ENCODE measurements at places on chromosomes 5 and 9.

DNA sequence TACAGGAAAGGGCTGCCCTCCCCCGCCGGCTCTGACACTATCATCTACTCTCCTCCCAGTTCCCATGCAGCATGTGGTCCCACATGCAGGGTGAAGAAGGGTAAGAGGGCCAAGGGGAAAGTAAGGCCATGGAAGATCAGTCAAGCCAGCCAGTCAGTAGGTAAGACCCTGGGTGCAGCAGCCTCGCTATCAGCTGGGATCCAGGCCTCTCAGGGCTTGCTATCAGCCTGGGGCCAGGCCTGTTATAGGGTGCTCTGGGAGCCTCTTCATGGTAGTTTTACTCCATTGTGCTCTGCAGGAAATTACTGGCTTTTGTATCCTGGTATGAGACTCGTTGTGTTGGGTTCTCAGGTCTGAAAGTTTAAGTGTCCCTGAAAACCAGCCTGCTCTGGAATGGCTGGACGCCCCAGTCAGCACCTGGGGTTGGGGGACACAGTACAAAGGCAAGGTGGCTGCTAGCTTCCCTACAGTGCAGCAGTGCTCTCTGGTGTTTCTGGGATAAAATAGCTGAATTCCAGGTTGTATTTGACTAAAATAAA, 21.4 kb downstream of the SLC22A4 start:
- no peak for DNase-seq

DNA sequence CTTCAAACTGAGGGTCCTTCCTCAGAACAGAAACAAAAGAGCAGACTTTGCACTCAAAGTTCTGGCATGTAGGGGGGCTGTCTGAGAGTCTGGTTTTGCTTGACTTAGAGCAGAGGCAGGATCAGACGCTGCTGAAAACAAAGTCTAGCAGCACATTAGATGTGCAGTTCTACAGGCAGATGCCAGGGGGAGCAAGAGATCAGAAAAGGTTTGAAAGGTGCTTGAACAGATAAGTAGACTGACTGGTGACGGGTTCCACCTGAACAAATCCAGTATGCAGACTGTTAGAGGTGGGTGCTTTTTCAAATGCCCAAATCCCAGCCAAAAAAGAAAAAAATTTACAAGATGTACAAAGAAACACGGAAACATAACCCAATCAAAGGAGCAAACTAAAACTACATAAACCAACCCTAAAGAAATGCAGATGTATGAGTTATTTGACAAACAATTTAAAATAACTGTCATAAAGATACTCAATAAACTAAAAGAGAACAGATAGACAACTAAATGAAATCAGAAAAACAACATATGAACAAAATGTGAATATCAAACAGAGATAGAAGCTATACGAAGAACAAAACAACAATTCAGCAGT, 194.7 kb upstream of the FREM1 start:
- DNase-seq = peak; percentile 6

GRCh38 chr5:158560170-158560569, 539.5 kb downstream of the EBF1 start:
- DNase-seq = no peak

DNA sequence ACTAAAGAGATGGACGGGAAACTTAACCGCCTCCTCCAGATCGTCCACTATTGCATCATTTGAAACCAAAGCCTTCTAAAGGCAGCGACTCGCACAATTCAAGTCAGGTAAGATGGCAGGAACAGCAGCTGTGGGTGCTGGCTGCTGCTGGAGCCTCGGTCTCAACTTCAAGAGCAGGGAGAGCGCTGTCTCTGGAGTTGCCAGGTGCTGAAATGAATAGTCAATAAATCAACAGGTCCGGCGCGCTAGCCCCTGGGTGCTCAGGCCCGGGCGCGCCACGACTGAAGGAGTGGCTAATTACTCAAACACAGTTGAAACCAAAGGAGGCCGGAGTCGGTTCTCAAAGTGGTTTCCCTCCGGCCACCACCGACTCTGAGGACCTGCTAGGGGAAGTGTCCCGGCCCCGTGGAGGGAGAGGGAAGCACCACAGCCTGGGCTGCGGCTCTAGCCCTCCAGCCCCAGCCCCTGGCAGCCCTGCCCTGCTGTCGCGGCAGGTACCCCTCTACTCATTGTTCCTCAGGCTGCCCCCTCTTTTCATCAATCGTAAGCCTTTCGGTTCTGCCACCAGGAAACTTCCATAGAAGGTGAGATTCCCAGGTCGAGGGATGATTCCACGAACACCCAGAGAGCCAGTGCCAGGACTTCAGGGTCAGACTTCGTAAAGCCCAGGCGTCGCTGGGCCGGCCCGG, 804 bp downstream of the TTC39B start:
- DNase-seq = no peak

DNA sequence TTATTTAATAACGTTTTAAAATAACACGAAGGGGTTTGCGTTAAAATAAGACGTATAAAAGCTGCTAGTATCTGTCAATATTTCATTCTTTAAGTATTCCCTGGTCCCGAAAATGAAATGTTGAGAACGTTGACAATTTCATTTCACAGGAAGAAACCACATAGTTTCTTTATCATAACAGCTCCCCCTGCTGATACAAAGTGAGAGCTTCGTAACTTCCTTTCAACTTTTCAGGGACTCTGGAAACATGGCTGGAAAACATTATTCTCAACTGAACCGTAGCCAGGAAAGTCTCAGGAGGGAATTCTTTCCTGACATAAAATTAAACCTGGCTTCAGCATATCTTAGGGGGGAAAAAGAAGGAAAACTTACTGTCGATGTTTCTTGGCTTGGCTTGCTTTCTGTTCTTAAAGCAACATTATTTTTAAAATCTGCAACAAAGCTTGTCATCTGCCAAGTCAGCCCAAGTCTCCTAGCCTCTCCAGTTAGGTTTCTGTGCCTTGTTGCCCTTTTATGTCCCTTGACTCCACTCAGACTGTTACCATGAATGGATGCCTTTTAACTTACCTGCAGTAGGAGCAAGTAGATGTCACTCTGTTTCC, 122.9 kb upstream of the DAB2 start:
- no peak for DNase-seq

- no peak for DNase-seq
Measured at GRCh38 chr9:97307091-97307490, 368 bp upstream of the CCDC180 start.

DNA sequence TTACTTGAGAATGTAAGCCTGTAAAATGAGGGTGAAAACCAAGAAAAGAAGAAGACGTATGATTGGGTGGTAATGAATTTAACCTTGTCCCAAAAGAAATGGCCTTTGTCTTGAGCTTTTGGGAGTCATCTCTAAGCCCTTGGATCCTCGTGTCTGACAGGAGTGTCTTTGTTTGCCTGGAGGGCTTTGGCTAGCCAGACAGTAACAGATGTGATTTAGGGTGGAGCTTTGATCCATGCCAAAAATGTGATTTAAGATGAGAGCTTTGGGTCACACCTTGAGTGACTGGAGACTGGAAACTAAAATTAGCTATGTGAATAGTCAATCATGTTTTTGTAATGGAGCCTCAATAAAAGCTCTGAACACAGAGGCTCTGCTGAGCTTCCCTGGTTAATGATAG, 25.9 kb upstream of the ZFAND5 start:
- DNase-seq = no peak

GRCh38 chr9:93864032-93864431, 91.1 kb downstream of the BARX1 start:
- DNase-seq = no peak

DNA sequence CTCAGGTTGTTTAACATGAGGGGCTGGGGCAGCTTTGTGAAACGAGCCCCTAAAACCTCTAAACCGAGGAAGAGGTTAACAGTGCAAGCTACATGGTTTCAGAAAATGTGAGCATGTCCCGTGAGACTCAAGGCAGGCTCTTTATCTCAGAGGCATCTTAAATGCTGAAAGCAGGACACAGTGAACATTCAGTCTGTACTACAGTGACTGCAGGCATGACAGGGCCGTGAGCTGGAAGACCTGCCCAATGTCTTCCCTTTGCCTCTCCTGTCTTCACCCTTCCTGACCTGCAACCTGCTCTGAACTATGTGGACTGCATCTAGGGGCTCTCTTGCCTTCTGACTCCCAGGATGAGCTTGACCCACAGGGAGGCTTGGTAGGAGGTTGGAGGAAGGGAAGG, 58.3 kb downstream of the PRLR start:
- DNase-seq = no peak

DNA sequence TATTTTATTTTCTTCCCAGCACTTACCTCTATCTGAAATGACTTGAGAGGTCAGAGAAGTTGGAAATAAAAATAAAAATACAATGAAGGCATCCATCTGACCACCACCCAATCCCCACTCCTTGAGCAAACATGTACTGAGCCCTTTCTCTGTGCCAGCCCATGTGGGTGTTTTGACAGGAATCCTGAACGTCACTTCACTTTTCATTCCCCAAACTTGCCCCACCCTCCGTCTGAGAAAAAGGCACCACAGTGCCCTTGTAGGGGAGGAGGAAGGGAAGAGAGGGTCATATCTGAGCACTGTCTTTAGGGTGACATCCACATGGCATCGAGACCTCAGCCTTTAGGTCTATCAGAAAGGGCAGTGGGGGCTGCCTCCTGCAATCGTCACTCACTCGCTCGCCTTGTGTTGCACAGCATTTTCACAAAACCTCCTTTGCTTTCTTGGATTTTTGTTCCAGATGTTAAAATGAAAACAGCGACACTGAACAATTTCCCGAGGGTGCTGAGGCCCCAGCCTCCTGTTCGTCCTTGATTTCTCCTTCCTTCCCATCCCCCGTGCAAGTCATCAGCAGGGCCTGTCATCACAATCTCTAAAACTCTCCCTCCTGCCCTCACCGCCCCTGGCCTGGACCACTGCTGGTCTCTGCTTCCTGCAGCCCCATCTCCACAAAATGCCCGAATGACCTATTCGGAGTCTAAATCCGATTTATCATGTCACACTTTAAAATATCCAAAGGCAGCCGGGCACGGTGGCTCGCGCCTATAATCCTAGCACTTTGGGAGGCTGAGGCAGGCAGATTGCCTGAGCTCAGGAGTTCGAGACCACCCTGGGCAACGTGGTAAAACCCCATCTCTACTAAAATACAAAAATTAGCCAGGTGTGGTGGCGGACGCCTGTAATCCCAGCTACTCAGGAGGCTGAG, 13.0 kb downstream of the HIGD2A start:
- DNase-seq = no peak

GRCh38 chr5:94778732-94779131, 160.3 kb downstream of the SLF1 start:
- no peak for DNase-seq

DNA sequence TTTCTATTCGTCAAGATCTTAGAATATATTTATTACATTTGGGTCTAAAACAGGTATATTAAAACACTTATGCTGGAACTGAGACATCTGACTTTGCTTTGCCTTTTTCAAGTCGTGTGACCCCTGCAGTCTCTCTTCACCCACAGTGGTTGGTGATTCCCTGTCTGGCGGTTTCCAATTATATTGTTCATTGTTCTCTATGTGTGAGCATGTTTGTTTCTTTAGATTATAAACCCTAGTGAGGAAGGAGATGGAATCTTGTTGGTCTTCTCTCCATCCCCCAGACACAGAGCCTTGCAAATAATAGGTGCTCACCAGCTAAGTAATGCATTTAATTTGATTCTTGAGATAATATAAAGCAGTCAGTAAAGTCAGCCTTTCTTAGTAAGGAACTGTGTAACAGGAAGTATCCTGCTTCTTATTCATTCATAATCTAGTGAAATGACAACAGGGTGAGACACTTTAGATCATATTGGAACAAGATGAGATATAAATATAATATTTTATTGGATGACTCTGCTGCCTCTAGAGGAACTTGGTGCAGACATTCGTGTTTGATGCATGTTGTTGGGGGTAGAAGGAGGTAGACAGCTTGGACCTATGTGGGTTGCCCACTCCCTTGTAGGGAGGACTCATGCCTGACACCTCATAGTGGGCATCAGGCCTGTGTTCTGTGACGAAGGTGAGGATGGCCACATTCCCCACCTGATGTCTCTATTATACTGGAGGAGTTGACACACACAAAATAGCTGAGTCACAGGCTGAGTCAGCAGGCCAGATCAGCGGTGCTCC, 88.1 kb downstream of the FGF1 start:
- DNase-seq = no peak

DNA sequence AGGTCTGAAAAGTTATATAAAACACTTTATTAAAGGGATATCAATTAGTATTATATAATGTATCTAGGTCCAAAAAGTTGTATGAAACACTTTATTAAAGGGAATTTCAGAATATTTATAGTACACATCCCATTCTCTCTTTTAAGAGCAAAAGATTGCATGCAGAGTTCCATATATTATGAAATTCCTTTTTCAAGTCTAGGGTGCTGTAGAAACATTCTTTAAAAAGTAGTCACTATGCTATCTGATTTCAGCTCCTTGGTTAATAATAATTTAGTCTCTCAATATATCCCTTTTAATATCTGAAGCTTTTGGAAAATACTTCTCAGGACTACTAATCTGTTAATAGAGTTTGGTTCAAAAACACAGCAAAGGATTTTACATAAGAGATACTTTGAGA, 1496.1 kb upstream of the C9orf72 start:
- no peak for DNase-seq

DNA sequence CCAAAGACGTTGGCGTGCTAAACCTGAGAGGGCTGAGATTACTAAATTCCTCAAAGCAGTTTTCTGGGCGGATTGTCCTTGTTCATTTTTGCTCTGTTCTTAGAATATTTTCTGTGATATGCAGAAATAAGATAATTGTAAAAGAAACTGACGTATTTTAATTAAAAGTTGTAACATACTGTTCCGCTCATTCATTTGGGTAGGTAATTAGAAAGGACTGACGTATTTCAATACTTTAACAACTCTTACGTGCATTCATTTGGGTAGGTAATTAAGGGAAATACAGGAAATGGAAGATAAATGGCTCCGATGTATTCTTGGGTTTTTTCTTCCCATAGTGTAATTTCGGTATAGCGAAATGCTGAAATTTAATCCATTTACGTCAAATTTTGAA, 1.1 kb downstream of the OSTF1 start:
- no peak for DNase-seq

DNA sequence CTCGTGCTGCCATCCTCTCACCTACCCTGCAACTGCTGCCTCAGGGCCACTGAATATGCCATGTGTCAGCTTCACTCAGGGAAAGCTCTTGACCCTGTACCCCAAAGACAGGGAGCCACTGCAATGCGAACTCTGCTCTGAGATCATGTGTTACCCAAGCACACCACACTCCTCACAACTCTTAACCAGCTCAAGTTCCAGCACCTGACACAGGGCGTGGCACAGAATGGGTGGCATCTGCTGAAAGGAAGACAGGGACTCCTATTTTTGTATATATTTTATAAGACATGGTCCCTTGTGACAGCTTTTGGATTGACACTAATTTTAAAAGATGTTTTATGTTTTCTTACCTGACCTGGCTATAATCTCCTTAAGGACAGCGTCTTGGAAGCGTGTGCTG, 10.7 kb downstream of the PHYKPL start:
- no peak for DNase-seq

DNA sequence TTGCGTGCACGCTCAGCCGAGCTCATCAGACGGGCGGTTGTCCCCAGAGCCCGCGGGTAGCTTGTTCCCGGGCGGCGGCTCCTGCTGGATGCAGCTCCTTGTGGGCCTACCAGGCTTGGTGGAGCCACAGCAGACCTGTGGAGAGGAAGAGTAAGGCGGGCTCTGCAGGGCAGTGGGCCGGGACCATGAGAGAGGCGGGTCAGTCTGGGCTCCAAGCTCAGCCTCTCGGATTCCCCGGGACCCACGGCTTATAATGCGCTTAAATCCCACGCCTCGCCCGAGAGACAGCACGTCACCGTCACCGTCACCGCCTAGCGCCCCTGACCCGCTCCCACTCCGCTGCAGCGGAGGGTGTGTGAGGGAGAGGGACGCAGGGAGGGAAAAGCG, 1.9 kb upstream of the ANKRD18A start:
- no peak for DNase-seq

GRCh38 chr9:34140853-34141252, 14.4 kb upstream of the DCAF12 start:
- DNase-seq = no peak

- no peak for DNase-seq
Measured at GRCh38 chr5:130796902-130797301, 368.2 kb downstream of the HINT1 start.
